MM.1S (cell line): ENCODE measurements at places on chromosomes 5 and 9.

- no peak for DNase-seq
These were observed 8.7 kb downstream of the ASS1 start for GRCh38 chr9:130453487-130453886.

DNA sequence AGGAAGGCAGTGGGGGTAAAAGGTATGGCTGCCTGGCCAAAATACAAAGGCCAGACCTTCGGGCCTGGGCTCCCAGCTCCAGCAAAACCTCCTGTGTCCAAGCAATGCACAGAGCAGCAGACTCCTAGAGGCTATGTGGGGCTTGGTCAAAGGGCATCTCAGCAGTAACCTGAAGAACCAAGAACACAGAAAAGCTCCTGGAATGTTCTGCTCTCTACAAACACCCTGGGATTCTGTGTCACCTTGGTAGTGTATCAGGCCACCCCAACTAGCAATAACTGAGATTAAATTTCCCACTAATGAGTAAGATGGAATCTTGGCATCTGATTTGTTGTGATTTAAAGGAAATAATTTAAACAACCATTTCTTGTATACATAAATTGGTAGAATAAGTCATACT, 158.6 kb downstream of the GLIS3 start:
- DNase-seq = no peak

- no peak for DNase-seq
These were observed 731.8 kb upstream of the RGMB start for GRCh38 chr5:98041661-98042060.

GRCh38 chr5:152900332-152900731, 495.3 kb upstream of the NMUR2 start:
- no peak for DNase-seq

- DNase-seq = no peak
These were observed 136.3 kb upstream of the BASP1 start for GRCh38 chr5:17081142-17081541.

DNA sequence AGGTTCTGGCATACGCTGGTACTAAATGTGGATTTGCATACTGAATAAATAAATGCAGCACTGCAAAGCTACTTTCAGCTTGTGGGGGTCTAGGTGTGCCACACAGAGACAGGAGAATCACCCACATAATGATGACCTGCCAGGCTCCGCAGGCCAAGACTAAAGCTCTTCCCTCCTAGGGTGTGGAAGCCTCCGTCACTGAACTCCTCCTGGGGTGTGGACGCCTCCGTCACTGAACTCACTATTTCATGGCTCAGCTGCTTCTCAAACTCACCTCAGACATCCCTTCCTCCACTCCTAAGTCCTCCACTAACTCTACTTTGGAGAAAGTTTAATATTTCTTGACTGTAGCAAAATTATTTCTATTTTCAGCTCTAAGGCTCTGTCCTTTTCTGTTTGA, 65.3 kb upstream of the GOLPH3 start:
- DNase-seq = no peak

DNA sequence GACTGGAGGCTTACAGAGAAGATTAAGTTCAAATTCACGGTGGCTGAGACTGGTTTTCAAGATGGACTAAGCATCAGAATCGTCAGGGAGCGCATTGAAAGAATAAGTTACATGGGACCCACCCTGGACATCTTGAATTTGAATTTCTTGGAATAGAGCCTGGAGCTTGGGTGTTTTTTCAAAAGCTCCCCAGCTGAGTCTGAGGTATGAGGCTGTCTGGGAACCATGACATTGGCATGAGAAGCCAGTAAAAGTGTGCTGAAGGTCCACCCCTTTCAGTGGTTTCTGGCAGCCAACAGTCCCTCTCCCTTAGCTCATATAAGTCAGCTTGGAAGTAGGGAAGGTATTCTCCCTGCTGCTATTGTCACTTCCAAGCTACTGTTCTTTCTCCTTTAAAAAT, 97.8 kb downstream of the MAST4 start:
- no peak for DNase-seq

- peak; percentile 18 for DNase-seq
These were observed 8.7 kb upstream of the SLC2A8 start for GRCh38 chr9:127388037-127388855.
